ENCODE measurements at places on chromosomes 2 and 18.

GRCh38 chr2:112923237-112923966, 12.4 kb downstream of the IL37 start:
- DNase-seq = no peak

GRCh38 chr2:200913654-200914053, 24.5 kb downstream of the NIF3L1 start:
- no peak for DNase-seq

DNA sequence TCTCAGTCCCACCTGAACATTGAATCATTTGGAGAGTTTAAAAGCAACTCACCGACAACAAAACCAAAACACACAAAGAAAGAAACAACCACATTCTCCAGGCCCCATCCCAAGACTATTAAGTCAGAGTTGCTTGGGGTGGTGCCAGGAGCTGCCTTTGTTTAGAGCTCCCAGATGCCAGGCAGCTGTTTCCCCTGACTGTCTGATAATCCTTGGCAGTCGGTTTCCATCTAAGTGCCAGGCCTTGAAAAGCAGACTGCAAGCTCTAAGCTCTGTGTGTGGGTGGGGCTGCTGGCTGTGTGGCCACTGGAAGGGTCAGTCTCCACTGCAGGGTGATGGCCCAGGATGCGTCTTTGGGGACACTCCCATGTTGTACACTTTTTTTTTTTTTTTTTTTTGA, 255.3 kb upstream of the AGAP1 start:
- peak; percentile 55 for DNase-seq

GRCh38 chr2:153071090-153071489, 352.7 kb downstream of the ARL6IP6 start:
- DNase-seq = no peak

GRCh38 chr2:100281521-100282438, 40.5 kb downstream of the LONRF2 start:
- DNase-seq = no peak

- DNase-seq = no peak
These were observed 119.4 kb downstream of the PARD3B start for GRCh38 chr2:204664708-204665121.

DNA sequence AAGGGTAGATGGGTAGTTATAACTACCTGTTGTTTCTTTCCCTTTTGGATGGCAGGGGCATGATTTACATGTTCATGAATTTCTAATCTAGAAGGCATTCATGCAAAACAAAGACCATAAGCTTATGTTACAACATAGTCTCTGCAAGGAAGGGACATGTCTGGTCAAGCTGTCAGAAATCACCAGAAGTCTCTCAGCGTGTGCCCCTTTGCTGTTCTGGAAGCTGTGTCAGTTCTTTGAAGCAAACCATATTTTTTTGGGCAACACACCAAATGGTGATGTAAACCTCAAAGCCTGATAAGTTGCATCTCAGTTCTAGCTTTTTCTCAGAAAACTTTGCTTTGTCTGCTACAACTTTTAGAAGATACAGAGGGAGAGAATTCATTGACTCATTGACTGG, 173.5 kb upstream of the CTAGE1 start:
- DNase-seq = no peak

All from D341Med (cell line).